ENCODE measurements at places on chromosomes 7 and 10.
A peak's percentile ranks its signal among the peaks of the same experiment; 100 is the strongest.

GRCh38 chr7:106765727-106766355, 99.2 kb upstream of the PIK3CG start:
- no peak for DNase-seq

DNA sequence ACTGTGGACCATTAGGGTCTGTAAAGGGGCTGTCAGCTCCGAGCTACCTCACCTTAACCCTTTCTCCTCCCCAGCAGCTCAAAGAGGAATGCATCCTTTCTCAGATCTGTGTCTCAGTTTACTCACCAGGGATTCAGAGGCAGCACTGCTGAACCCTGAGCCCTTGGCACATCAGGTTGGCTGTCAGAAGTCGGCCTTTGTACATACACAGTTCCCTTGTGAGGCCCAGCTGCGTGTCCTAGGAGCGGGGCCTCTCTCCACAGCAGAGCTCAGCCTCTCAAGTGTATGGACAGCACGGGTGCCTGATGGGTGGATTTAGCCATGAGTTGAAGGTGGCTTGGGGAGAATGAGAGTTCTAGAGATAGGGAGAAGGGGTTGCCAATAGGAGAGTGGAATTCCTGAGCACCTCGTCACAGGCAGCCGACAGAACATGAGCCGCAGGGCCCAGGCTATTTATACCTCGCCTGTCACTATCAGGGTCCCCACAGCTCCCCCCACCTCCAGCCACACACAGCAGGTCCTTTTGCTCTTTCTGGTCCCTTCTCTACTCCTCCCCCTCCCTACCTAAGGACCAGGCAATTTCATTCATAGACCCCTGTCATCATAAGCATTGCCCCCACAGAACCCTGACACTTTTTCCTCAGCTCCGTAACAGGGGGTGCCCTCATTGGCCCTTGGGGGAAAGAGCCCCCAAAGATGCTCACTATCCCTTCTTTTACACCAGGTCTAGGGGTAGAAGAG, 2.1 kb upstream of the FLNC start:
- no peak for DNase-seq

- DNase-seq, result no peak
These were observed 29.4 kb upstream of the PCGF5 start for GRCh38 chr10:91190876-91191583.

DNA sequence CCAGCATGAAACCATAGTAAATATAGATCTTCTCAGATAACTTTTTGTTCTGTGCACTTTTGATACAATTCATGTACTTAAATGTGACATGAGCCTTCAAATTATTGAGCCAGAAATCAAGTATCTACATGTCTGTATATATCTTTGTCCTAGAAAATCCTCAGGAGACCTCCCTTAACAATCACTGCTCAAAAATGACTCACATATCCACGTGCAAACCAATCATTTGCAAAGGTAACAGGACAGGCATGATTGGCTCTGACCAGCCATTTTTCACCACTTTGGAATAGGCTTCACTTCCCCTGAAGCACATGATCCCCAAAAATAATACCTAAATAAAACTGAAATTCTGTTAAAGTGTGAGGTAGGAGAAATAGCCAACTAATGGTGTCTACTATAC, 902.5 kb downstream of the PCDH15 start:
- no peak for DNase-seq

- DNase-seq, result no peak
These were observed 2.7 kb downstream of the HOXA11 start for GRCh38 chr7:27182285-27182841.

DNA sequence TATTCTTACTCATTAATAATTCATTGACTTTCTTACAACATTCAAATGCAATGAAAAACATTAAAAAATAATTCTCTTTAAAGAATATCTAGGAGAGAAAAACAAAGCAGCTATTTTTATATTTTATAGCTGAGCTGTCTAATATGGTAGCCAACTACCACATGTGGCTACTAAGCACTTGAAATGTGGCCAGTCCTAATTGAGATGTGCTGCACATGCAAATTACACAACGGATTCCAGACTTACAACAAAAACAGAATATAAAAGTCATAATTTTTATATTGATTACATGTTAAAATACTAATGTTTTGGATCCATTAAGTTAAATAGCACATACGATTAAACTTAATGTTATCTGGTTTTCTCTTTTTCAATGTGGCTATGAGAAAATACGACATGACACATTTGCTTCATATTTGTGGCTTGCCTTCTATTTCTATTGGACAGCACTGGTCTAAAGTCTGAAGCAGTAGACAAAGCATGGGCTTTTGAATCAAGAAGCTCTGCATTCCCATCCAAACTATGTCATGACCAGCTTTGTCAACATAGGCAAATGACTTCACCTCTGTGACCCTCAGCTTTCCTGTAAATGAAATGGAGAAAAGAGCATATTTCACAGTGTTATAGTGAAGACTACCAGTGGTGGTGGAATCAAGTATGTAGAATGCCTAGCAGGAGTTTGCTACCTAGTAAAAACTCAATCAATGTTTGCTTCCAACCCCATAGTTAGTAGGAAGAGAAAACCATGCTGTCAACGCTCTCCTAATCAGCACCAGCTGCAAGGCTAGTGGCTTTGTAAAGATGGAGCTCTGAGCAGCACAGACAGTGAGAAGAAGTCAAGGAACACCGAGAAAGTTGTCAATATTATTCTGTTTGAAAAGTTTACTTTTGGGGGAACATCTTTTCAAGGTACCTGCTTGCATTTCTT, 37.1 kb upstream of the GDF10 start:
- DNase-seq, result no peak

GRCh38 chr7:148849393-148850098, 34.5 kb downstream of the EZH2 start:
- no peak for DNase-seq

- no peak for DNase-seq
These were observed 49.9 kb downstream of the C10orf67 start for GRCh38 chr10:23294638-23295247.

DNA sequence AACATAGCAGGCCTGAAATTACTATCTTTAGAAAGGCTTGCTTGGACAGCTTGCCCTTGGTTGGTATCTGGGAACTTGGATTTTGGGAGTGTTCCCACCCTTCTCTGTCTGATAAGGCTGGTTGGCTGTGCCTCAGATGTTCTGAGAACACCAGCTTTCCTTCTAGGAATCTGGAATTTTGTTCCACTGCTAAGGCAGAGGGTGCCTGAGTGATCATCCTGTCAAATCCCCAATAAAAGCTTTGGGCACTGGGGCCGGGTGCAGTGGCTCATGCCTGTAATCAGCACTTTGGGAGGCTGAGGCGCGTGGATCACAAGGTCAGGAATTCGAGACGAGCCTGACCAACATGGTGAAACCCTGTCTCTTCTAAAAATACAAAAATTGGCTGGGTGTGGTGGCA, 5.0 kb downstream of the TRUB1 start:
- no peak for DNase-seq

DNA sequence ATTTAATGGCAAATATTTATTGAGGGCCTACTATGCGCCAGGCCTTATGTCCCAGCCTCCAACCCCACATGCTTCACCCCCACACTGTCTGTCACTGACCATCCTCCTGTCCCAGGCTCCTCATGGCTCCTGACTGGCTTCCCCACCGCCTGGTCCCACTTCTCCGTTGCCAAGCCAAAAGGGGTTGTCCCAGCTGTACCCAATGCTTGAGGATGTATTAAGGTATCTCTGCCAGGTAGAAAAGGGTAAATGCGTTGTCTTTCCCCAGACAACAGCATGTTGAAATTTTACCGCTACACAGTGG, 168.8 kb upstream of the FRMD4A start:
- no peak for DNase-seq

DNA sequence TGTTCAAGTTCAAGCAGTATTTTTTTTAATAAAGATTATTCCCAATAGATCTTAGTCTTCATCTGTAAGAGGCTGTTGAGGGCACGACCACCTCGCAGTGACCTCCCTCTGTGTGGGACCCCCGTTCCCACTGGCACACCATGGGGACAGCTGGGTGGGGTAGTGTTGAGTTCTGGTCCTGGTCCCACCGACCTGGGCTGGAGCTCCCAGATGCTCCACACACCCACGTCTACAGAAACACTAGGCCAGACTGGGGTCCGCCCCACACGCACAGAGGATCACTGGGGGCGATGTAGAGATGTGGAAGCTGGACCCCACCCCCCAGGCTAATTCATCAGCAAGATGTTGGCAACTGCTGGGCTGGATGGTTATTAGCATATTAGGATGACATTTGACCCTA, 623.6 kb downstream of the PTPRN2 start:
- DNase-seq, result no peak

GRCh38 chr7:69818636-69819332, 220.5 kb downstream of the AUTS2 start:
- no peak for DNase-seq

GRCh38 chr10:127405221-127405620, 143.9 kb upstream of the NPS start:
- DNase-seq, result no peak

DNA sequence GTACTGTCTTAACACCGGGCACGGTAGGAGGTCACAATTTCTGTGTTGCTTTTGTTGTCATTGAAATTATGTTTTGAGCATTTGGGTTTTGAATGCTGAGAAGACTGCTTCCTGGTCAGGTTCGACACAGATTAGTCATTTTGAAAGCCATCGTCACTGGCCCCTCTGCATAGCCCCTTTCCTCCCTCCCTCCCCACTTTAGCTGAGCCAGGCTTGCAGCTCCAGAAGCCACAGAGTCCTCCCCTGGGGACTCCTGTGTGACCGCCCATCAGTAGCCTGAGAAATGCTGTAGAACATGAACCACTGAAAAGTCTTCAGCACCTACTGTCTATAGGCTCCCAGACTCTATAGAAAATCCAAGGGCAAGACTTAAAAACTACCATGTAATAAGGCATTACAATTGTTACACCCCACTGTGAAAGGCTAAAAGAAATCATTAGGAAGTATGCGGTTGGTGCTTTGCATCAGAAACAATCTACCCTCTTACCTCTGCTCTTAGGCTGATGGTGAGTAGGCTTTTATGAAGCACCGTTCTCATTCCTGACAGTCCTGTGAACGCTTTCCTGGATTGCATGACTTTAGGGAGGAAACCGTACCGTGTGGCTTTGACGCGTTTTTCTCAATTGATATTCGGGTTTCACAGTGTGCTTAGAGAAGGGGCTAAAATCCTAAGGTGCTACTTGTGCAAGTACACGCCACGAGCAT, 24.8 kb downstream of the JCAD start:
- no peak for DNase-seq

GRCh38 chr10:3109196-3109595, 41.8 kb downstream of the PFKP start:
- no peak for DNase-seq

DNA sequence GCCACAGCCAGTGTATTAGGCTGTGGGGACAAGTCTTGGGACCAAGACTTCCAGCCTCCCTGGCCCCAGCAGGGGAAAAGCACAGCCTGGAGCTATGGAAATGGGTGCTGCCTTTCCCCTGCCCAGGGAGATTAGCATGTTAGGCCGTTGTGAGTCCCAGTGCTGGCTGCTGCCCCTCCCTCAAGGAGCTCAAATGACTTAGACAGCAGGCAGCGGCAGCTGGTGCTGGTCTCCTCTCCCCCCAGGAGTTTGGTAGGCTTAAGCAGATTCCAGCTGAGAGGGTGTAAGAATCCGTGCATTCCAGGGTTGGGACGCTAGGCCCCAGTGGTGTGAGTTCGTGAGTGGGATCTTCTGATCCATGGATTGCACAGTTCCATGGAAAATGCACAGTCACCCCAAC, 301.5 kb upstream of the PHF14 start:
- no peak for DNase-seq

- no peak for DNase-seq
These were observed 16.5 kb downstream of the ZNF365 start for GRCh38 chr10:62390497-62391176.

GRCh38 chr10:114485696-114486400, 81.5 kb upstream of the AFAP1L2 start:
- no peak for DNase-seq

GRCh38 chr7:116342125-116342524, 131.8 kb downstream of the TES start:
- no peak for DNase-seq

GRCh38 chr7:45872116-45873034, 507 bp downstream of the CCDC201 start:
- no peak for DNase-seq

GRCh38 chr10:102418622-102419268, at the start of gene PSD:
Gene PSD, minus strand, starts transcription at chr10:102418785. Its CDS starts 1,747 bp downstream, at chr10:102417038.
- DNase-seq, result peak; percentile 13

GRCh38 chr7:143975617-143976016, 21.0 kb downstream of the OR2F1 start:
- DNase-seq, result no peak

DNA sequence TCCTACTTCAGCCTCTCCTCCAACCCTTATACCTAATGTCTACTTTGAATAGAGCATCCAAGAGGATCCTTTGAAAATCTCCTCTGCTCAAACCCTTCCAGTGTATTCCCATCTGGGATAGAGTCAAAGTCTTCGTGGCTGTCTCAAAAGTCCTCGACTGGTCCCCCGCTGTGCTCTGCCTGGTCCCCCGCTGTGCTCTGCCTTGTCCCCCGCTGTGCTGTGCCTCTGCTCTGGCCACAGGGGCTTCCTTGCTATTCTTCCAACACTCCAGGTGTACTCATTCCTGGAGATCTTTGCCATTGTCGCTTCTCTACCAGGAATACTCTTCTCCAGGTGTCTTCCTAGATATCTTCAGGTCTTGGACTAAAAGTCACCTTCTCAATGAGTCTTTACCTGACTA, 36.1 kb upstream of the COMMD3 start:
- no peak for DNase-seq

- no peak for DNase-seq
These were observed 586.1 kb downstream of the INHBA start for GRCh38 chr7:41116817-41117216.

DNA sequence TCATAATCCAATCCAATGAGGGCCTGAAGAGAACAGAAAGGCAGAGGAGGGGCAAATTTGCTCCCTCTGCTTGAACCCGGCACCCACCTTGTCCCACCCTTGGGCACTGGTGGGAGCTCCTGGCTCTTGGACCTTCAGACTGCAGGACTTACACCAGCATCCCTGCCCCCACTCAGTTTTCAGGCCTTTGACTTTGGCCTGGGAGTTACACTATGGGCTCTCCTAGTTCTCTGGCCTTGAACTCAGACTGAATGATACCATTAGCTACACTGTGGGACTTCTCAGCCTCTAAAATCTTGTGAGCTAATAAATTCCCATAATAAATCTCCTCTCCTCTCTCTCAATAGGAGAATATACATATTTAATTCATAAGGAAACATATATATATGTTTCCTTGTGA, 114.4 kb downstream of the AHR start:
- DNase-seq, result no peak

DNA sequence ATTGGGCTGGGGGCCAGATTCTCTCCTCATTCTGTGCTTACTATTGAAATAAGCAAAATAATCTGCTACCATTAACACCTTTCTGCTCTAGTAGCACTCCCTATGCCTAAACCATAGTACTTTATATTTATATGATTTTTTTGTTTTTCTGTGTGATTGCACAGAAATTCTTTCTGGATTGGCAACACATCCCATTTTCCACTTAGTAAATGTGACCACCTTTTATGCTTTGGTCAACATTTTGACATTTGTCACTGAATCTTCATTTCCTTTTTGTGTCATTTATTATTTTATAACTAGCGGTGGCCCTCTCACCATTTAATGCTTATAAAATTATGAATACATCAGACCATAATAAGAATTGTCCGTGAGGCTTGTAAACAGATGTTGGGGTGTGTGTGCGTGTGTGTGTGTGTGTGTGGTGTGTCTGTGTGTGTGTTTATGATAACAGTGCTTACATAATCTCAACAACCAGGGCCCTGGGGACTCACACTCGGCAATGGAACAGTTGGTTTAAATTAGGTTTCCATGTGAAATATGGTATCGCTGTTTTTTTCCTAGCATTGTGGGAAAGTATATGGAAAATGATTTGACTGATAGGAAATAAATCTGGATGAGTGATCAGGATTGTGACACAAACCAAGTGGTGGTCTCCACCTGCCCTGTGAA, 138.9 kb downstream of the NOC3L start:
- no peak for DNase-seq

All from NCI-H2081 treated with DMSO at 0.1 percent for 48 hours (cell line).